ENCODE measurements at places on chromosomes 16 and 17.
A peak's percentile ranks its signal among the peaks of the same experiment; 100 is the strongest.

GRCh38 chr17:19705201-19705600 lies 11.2 kb downstream of the SLC47A2 start:
- DNase-seq, result no peak

DNA sequence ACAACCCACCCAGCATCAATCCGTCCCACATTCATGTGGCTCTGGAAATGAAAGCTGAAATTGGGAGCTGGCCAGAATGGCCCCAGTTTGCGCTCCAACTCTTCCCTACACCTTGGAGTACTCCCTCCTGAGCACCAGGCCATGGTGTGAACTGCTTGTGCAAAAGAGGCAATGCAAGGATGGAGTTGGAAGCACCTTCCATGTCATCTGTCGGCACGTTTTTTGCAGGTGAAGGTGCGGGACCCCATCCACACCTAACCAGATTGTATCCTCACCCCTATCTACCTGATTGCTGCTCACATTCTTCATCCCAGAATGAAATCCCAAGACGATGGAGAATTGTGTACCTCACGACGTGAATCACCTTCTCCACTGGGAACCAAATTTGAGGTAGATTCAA lies 136.6 kb upstream of the WSB1 start:
- DNase-seq, result no peak

DNA sequence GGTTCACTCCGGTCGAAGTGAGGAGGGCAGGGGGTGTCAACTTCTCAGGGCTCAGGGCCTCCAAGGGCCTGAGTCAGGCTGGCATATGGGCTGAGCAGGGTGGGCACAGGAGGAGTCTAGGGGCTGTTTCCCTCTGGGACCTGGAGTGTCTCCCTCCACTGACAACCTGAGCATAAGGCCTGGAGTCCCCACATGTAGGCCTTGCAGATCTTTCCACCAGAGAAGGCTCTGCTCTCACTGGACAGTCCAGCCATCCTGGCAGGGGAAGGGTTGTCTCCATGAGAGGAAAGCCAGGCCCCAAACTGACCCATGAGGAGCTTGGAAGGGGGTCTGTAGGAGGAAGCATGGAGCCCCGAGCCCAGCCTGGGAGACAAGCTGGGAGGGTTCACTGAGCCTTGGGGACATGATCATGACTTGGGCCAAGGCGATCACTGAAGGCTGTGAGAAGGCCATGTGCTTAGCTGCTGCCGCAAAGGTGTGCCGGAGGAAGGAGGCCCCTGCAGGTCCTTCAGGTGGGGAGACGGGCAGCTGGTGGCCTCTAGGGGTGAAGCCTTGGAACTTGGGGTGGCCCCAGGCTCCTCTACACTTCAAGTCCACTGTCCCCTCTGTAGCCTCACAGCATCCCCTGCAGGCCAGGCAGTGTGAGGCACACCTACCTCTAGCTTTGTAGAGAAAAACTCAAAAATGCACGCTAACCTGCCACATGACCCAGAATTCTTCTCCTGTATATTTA lies 9.9 kb downstream of the CMTM2 start:
- DNase-seq, result peak; percentile 35

- DNase-seq, result no peak
Observed at GRCh38 chr16:56921571-56921970, 10.4 kb upstream of the HERPUD1 start.

DNA sequence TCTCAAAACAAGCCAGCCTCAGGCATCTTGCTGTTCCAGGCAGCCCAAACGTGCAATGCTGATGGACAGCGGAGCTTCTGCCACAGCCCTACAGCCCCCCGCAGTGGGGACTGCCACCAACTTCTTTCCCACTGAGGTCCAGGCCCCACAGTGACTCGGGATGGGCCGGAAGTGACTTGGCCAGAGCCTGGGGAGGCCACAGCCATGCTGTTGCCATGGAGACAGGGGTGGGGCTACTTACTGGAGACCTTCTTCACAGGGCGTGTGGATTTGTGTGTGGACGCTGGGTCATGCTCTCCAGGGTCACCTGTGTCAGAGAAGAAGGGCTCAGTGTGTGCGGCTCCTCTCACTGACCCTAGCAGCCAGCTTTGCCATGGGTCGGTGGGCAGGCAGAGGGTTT lies 15.0 kb downstream of the TRIM25 start:
- DNase-seq, result no peak

- DNase-seq, result peak; percentile 15
Observed at GRCh38 chr17:46003907-46004748, 5.1 kb downstream of the STH start.

DNA sequence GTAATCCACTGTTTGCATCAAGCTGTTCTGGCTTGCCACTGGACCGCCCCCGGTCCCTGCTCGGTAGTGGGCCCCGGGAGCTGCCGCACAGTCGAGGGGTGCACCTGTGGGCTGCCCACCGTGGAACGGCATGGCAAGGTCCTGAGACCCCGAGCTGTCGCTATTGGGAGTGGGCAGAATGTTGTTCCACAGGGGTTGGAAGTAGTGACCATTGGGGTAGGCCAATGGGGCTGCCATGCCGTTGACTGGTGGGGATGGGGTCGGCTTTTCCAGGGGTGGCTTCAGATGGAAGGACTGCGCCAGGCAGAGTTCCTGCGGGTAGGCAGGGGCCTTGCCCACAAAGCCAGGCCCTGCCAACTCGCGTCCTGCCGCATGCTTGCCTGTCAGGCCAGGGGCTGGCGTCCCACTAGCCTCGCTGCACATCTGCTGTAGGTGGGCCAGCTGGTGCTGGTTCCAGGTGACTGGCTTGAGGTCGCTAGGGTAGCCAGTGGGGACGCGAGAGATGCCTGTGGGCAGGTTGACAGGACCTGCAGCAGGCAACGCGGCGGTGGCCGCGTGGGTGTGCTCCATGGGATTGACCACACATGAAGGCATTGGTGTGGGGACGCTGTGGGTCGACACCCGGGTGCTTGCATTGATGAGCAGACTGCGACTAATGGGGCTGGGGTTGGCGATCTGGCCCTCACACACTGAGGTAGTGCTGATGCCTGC lies 14.8 kb downstream of the TRAF4 start:
- no peak for DNase-seq

DNA sequence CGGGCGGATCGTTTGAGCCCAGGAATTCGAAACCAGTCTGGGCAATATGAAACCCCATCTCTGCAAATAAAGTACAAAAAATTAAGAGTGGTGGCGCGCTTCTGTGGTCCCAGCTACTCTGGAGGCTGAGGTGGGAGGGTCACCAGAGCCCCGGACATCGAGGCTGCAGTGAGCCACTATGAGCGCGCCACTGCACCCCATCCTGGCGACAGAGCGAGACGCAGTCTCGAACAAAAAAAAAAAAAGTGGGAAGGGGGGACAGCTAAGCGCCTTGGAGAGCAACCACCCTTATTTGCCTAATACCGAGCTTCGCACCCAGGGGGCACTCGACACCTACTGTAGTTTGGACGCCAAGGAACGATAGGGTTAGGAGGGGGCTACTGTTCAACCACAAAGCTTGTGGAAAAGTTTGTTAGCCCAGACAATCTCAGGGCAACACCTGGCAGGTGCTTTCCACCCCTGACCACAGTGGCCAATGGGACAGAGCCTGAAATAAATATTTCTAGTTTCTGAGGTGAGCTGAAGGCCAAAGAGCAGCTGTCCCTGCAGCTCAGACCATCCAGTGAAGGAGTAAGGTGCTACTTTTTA lies 847 bp upstream of the PSMC3IP start:
- peak; percentile 65 for DNase-seq

GRCh38 chr16:15031179-15031578 lies 24.7 kb downstream of the NTAN1 start:
- no peak for DNase-seq

GRCh38 chr16:67999985-68000384 lies 701 bp upstream of the DPEP2 start:
- DNase-seq, result no peak

DNA sequence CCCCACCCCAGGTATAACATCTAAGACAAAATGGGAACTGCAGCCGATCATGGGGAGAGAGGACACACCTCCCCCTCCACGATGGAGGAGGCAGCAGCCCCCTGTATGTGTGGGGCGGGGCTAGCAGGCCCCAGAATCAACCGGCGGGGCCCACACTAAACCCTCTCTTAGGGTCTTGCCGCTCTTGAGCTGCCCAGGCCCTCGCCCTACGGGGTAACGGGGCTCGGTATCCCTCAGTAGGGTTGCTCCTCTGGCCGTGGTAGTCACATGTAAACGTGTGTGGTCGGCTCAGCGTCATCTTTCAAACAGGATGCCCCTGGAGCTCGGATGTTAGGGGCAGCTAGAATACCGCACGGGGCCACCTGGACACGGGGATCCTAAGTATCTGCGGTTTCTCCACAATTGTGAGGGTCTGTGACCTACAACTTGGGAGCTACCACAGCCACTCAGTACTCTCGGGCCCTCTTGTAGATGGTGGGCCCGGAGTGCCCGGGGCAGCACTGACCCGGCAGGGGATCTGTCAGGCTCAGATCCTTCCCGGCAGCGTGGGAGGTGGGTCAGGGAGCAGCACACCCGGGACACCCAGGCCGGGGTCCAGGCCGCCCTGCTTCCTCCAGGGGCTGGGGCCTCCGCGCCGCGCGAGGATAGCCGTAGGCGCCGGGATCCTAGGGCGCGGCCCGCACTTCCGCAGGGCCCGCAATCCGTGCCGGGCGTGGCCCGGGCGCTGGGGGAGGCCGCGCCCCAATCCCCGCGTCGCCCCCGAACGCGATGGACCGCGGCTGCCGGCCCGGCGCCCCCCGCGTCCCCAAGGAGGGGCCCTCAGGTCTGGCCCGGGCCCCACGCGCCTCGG lies 781 bp downstream of the ARHGDIA start:
- DNase-seq, result peak; percentile 63
